Mesenteric fat pad (tissue), 1 donor: ENCODE measurements at places on chromosomes 1 and 21. TPM values are rescaled to one million over a fixed set of nuclear protein-coding genes. Genes with fewer than 3 reads are reported as not detected.

DNA sequence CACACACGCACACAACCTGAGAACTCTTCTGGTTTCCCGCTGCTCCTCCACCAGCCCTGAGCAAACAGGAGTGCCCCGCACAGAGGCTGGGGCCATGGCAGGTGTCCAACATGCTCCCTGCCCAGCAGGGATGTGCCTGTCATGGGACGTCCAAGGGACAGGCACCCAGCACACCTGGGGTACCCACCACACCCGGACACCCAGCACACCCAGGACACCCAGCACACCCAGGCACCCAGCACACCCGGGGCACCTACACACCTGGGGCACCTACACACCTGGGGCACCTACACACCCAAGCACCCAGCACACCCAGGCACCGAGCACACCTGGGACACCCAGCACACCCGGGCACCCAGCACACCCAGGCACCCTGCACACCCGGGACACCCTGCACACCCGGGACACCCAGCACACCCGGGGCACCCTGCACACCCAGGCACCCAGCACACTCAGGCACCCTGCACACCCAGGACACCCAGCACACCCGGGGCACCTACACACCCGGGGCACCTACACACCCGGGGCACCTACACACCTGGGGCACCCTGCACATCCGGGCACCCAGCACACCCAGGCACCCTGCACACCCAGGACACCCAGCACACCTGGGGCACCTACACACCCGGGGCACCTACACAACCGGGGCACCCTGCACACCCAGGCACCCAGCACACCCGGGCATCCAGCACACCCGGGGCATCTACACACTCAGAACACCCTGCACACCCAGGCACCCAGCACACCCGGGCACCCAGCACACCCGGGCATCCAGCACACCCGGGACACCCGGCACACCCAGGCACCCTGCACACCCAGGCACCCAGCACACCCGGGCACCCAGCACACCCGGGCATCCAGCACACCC lies 37.9 kb downstream of the UBE2G2 start:
- DNase-seq, result peak; percentile 60

DNA sequence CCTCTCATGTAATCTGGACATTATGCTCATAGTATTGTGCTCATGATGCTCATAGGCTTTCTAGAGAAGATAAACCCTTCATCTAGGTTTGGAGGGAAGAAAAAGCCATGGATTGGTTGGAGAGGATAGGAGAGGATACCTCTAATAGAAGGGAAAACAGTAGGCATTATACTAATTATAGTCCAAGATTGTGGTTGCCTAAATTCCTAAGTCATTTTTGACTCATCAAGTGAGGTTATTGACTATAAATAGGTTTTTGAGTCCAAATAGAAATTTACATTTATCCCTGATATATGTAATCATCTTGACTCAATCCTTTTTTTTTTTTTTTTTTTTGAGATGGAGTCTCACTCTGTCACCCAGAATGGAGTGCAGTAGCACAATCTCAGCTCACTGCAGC lies 5.0 kb downstream of the SYT11 start:
- no peak for DNase-seq

DNA sequence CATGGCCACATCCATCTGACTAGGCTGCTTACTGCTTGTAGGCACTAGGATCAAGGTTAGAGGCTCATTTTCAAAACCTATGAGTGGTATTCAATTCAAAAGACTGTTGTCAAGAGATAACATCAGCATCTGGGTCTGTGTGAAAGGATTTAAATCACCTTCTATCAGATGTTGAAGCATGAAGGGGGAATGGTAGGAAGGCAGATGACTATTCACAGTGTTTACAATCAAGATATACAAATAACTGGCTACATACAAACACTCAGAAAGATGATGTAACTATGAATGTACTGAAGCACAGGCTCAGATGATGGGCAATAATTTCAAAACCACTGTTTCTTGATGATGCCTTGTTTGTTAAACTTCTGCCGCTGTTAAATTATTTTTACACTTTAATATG lies 249.2 kb downstream of the SLC45A1 start:
- DNase-seq, result no peak

GRCh38 chr21:44706706-44707581 lies 4.4 kb downstream of the TSPEAR start:
- DNase-seq, result peak; percentile 85

- DNase-seq, result peak; percentile 96
These were observed 6.1 kb downstream of the SKI start for GRCh38 chr1:2233997-2234761.

DNA sequence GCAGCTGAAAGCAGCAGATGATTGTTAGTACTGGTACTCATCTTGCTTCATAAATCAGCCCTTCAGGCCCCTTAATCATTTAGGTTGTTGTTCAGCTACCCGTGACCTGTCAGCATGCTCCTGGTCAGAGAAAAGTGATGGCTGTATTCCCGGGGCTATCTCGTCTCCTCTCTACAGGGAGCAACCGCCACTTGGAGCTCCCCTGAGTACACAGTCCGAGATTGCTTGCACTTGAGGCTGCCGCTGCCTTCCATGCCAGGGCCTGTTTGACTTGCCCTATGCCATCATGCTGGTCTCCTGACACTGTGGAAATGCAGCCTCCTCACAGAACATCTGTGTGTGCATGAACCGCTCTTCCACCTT lies 97.5 kb downstream of the SPATA46 start:
- no peak for DNase-seq

GRCh38 chr1:43634721-43635120 lies 15.2 kb upstream of the KDM4A start:
- DNase-seq, result no peak

GRCh38 chr1:8409606-8410005 lies 91.7 kb downstream of the SLC45A1 start:
- DNase-seq, result no peak

- DNase-seq, result no peak
These were observed 464.8 kb upstream of the BRINP3 start for GRCh38 chr1:190942475-190942874.

DNA sequence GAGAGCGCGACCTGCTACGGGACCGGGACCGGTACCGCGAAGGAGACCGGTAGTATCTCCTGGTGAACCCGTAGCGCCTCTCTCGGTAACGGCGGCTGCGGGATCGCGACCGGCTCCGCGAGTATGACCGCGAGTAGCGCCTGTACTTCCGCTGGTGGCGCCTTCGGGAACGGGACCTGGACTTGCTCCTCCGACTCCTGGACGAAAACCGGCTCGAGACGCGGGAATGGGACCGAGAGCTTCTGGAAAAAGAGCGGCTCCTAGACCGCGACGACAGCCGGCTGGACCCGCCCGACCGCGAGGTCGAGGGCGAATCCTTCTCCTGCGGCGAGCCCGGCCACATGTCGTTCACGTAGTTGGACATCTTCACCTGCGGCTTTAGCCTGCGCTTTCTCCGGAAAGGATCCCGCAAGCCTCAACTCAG lies 642 bp downstream of the RSRP1 start:
- DNase-seq, result peak; percentile 89

The PMVK gene
- 31.2 TPM for total RNA-seq

The WNT3A gene
- not detected for total RNA-seq

The C1orf159 gene
- 9.0 TPM for total RNA-seq

The WDR64 gene
- not detected for total RNA-seq

The LINGO4 gene
- total RNA-seq, result not detected

The SPATA46 gene
- total RNA-seq, result not detected
